ENCODE measurements at places on chromosomes 1 and 21. TPM values are rescaled to one million over a fixed set of nuclear protein-coding genes. Genes with fewer than 3 reads are reported as not detected.

GRCh38 chr1:61244114-61244513, 161.8 kb downstream of the NFIA start:
- DNase-seq, result no peak

DNA sequence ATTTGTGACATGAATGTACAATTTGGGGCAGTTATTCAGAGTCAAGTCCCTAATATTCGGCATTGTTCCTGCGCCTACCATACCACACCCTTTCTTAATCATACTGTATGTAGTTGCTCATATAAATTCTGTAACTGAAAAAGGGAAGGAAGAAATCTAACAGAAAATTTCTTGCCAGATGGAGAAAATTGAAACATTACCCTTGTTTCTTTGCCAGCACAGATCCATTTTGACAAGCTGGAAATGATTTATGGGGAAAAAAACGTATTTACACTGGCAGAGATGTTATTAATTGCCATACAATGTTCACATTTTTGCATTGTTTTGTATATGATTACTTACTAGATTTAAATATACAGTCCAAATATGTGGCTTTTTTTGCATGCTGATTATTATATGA, 363.8 kb upstream of the PKN2 start:
- no peak for DNase-seq

- DNase-seq, result no peak
Measured at GRCh38 chr21:41926807-41927171, 27.0 kb downstream of the C2CD2 start.

DNA sequence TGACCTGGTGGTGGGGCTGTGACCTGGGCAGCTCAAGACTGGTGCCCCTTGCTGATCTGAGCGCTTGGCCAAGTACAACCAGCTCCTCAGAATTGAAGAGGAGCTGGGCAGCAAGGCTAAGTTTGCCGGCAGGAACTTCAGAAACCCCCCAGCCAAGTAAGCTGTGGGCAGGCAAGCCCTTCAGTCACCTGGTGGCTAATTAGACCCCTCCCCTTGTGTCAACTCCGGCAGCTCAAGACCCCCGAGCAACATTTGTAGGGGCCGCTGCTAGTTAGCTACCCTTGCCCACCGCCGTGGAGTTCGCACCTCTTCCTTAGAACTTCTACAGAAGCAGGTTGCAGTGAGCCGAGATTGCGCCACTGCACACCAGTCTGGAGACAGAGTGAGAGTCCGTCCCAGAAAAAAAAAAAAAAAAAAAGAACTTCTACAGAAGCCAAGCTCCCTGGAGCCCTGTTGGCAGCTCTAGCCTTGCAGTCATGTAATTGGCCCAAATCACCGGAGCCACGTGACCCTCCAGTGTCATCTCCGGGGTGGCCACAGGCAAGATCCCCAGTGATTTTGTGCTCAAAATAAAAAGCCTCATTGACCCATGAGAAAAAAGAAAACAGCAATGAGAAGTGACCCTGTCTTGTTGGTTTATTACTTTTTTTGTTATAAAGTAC, 39.3 kb upstream of the LGALS8 start:
- no peak for DNase-seq

- DNase-seq, result no peak
Measured at GRCh38 chr21:44923480-44924084, 2.9 kb upstream of the ITGB2 start.

DNA sequence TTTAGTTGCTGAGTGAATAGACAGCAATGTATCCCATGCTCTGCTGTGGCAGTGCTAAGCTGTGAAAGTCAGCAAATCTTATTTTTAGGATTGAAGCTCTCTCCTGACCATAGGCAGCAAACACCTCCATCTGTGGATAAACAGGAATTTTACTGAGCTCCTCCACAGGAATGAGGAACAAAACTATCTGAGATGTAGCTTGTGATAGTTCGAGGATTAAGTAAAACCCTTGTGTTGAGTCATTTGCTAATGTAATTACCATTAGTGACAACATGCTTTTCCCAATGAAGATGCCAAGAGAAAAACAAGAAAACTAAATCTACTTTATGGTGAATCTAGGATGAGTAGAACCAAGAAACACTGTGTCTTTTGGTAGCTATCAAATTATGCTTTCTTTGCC, 122.7 kb downstream of the CLEC20A start:
- DNase-seq, result no peak

NBPF15 gene
- 22.6 TPM for total RNA-seq

GRCh38 chr1:52613636-52614373, 11.6 kb downstream of the GPX7 start:
- no peak for DNase-seq

- no peak for DNase-seq
Measured at GRCh38 chr1:7406641-7407543, 364.2 kb upstream of the VAMP3 start.

GRCh38 chr1:218983433-218983832, 190.2 kb upstream of the LYPLAL1 start:
- no peak for DNase-seq
